SJSA1 (cell line): ENCODE measurements at places on chromosomes 13 and 19. TPM values are rescaled to one million over a fixed set of nuclear protein-coding genes. Genes with fewer than 3 reads are reported as not detected.

DNA sequence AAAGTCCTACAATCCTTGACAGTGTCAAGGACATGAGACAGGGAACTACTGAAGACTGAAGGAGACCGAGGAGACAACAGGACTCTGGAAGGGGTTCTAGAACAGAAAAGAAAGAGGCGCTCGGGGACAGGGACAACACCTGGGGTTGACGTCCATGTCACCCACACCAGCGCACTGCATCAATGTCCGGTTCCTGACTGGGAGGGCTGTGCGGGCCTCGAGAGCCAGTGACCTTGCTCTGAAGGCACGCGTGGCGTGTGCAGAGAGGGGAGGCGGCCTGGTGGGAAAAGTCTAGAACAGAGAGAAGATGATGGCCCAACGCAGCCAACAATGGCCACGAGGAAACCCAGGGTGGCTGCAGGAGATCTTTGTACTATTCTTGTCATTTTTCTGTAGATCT lies 5.7 kb downstream of the CARS2 start:
- H3K36me3 ChIP-seq: peaks cover 95% of the 10 kb centered on the region
- no peak overlapping the region for H3K27ac ChIP-seq
- no peak overlapping the region for H3K4me3 ChIP-seq
- peaks cover 9% of the 10 kb centered on the region for H3K4me1 ChIP-seq
- DNase-seq: no peak

The SPIB gene
- total RNA-seq: not detected in 2 replicates

The RXFP2 gene
- 0.16 TPM in 1 of 2 replicates, not detected in the other for total RNA-seq

DNA sequence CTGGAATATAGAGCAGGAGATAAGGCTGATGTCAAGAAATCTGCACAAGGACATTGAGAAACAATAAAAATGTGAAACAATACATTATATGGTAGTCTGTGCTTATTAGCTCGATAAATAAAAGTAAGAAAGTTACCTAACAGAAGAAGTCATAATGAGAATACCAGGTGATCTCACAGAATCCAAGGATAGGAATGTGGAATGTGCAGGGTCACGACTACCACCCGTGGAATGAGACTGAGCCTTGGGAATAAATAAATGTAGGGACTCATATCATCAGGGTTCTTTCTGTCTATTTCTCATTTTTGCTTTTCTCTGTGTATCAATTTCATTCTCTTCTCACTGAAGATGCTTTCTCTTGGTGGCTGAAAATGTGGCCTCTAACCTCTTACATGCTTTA lies 26.0 kb upstream of the KBTBD7 start:
- no peak overlapping the region for H3K27ac ChIP-seq
- no peaks in the 10 kb centered on the region for H3K27me3 ChIP-seq
- no peak for DNase-seq

GRCh38 chr13:109724603-109725002 lies 61.8 kb downstream of the IRS2 start:
- no peak overlapping the region for H3K4me3 ChIP-seq
- no peak for DNase-seq
- H3K27me3 ChIP-seq: peaks cover 97% of the 10 kb centered on the region
- H3K36me3 ChIP-seq: no peaks in the 10 kb centered on the region
- no peaks in the 10 kb centered on the region for H3K4me1 ChIP-seq

DNA sequence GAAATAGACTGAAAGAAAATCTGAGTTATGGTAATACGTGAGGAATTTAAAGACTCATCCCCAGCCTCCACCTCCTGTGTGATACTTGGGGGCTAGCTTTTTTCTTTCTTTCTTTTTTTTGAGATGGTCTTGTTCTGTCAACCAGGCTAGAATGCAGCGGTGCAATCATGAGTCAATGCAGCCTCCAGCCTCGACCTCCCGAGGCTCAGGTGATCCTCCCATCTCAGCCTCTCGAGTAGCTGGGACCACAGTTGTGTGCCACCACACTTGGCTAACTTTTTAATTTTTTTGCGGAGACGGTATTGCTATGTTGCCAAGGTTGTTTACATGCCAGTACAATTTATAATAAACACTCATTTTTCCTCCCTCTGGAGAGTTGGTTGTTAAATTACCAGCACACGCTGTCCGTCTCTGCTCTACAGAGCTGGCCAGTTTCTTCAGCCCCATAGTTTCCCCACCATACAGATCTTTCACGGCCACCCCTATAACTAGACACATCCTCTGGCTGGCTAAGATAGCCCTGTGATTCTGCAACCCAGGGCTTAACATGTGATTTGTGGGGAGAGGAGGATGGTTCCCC lies 4.8 kb downstream of the TNFSF9 start:
- no peaks in the 10 kb centered on the region for H3K27me3 ChIP-seq
- H3K4me1 ChIP-seq: peaks cover 27% of the 10 kb centered on the region
- peaks cover 31% of the 10 kb centered on the region for H3K36me3 ChIP-seq
- H3K27ac ChIP-seq: no peak overlapping the region
